ENCODE measurements at places on chromosomes 6 and 20.

- no peak for DNase-seq
Observed at GRCh38 chr6:142297996-142298753, 3.6 kb upstream of the ADGRG6 start.

GRCh38 chr20:9981829-9982228 is 53.0 kb upstream of the ANKEF1 start:
- no peak for DNase-seq

DNA sequence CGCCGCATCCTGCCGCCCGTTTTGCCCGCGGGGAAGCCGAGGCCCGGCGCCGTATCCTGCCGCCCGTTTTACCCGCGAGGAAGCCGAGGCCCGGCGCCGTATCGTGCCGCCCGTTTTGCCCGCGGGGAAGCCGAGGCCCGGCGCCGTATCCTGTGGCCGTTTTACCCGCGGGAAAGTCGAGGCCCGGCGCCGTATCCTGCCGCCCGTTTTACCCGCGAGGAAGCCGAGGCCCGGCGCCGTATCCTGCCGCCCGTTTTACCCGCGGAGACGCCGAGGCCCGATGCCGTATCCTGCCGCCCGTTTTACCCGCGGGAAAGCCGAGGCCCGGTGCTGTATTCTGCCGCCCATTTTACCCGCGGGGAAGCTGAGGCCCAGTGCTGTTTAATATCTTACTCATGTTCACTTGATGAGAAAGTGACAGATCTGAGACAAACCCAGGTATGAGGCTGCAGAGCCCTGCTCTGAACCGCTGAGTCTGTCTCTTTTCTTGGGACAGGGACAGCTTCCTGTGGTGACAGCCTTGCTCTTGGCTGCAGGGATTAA is 129.4 kb downstream of the CDH26 start:
- DNase-seq: no peak

DNA sequence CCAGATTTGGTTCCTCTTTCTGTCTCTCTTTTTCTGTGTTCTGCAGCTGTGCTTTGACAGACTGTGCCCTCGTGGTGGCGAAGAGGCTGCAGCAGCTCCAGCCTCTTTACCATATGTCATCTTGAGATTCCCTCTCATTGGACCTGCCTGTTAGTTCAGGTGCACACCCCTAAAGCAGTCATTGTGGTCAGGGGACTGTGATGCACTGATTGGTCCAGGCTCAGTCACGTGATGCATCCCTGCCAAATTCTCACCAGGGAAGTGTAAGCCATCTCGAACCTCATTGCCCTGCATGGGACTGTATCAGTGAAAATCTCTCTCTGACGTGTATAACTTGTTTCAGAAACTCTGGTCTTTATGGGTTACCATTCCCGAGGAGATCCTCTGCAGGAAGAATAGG is 160.3 kb downstream of the EYA2 start:
- no peak for DNase-seq

DNA sequence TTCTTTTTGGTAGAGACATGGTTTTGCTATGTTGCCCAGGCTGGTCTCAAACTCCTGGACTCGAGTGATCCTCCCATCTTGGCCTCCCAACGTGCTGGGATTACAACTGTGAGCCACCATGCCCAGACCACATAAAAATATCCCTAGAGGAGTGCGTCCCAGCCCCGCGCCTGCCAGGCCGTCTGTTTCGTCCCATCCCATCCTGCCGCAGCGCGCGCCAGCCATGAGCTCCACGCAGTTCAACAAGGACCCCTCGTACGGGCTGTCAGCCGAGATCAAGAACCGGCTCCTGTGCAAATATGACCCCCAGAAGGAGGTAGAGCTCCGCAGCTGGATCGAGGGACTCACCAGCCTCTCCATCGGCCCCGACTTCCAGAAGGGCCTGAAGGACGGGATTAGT is 16.6 kb upstream of the AMD1 start:
- no peak for DNase-seq

DNA sequence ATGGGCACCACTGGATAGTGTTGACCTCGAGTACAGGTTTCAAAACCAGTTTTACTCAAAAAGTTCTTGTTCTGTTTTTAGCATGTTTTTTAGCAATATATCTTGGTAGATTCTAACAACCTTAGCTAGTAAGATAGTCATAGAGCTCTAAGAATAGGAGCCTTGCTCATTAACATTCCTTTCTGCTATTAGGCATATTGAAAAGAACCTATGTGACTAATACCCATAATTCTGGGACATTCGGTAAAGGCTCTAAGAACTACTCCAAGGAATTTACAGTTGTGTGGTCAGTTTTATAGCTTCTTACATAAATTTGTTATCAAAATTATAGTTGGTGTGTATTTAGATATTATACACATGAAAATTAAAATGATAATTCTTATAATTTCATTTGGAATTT is 11.6 kb downstream of the SLC9A8 start:
- DNase-seq: no peak

DNA sequence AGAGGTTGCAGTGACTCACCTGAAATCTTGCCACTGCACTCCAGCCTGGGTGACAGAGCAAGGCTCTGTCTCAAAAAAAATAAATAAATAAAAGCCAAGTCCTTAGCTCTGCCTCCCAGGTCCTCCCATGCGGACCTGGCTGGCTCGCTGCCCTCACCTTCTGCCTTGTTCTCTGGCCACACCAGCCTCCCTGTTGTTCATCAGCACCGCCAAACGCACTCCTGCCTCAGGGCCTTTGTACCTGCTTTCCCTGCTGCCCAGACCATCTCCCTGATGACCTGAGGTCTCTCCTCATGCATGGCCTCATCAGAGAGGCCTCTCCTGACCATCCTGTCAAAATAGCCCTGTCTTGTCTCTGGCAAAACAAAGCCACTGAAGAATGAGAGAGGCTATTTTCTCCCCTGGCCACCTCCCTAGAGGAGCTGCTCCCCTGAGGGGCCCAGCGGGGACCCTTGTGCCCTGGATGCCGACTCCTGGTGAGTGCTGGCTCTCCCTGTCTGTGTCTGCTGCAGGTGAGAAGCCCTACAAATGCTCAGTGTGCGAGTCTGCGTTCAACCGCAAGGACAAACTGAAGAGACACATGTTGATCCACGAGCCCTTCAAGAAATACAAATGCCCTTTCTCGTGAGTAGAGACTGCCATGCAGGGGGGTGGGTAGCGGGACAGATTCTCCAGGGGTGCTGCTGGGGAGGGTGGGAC is 22.6 kb upstream of the CHMP4B start:
- no peak for DNase-seq

DNA sequence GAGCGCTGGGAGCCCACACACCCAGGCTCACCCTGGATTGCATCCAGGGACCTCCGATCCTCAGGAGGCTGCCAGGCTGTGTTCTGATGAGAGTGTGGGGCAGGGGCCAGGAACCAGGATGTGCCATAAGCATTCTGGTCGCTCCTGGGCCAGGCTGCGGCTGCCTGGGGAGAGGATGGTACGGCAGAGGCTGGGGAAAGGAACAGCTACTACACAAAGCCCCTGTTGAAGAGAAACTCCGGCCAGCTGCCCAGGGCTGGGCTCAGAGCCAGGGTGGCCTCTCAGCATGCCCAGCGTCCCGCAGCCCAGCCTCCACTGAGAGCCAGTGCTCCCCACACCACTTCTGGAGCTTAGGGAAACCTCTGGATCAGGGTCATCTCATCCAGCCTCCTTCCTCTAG is 21.7 kb upstream of the OCSTAMP start:
- no peak for DNase-seq

GRCh38 chr6:157798851-157799250 is 24.2 kb upstream of the SNX9 start:
- DNase-seq: no peak

DNA sequence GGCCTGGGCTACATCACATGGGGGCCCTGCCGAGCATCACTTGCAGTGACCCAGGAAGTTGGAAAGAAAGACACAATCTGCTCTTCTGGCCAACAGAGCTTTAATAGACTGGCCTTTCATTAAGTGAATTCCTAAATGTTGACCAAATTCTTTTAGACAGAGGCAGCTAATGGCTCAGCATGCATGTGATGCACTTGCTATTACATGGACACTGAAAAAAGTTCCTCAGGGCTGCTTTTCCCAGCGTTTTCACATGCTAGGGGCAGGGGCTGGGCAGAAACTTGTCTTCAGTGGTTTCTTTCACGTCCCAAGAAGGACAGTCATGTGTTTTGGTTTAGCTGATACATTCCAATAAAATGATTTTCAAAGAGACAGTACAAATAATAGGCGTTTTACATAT is 651.0 kb upstream of the SLC35B3 start:
- DNase-seq: no peak

GRCh38 chr6:146154197-146154596 is 125.3 kb downstream of the GRM1 start:
- DNase-seq: no peak

GRCh38 chr6:113936093-113936934 is 34.6 kb downstream of the HDAC2 start:
- peak; percentile 21 for DNase-seq

- no peak for DNase-seq
Observed at GRCh38 chr6:1087154-1087843, 224.6 kb upstream of the FOXQ1 start.

DNA sequence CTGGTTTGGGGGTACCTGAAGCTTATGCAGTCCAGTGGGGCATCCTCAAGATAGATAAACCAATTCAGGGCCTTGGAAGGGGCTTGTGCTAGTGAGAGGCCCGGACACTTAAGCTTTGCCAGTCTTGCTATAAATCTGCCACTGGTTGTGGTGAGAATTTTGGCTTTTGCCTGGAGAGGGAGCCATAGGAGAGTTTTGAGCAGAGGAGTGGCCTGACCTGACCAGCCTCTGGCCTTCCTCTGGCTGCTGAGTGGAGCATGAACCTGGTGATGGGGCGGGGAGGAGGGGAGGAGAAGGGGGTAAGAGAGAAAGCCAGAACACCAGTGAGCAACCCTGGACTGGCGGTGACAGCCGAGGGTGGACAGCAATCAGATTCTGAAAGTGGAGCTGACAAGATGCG is 7.1 kb downstream of the TMEM74B start:
- no peak for DNase-seq

DNA sequence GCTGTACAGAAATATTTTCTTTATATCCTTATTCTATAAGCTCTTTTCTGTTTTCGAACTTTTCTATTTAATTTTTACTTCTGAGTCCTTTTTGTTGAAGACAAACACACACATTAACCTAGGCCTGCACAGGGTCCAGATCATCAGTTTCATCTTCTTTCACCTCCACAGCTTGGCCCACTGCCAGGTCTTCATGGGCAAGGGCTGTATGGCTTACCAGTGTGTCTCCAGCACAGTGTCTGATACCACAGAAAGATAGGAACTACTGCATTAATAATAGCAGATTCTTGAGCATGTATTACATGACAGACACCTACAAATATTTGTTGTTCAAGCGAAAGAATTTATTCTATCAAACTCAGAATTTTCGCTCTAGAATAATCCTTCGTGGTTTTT is 24.4 kb downstream of the QKI start:
- no peak for DNase-seq

DNA sequence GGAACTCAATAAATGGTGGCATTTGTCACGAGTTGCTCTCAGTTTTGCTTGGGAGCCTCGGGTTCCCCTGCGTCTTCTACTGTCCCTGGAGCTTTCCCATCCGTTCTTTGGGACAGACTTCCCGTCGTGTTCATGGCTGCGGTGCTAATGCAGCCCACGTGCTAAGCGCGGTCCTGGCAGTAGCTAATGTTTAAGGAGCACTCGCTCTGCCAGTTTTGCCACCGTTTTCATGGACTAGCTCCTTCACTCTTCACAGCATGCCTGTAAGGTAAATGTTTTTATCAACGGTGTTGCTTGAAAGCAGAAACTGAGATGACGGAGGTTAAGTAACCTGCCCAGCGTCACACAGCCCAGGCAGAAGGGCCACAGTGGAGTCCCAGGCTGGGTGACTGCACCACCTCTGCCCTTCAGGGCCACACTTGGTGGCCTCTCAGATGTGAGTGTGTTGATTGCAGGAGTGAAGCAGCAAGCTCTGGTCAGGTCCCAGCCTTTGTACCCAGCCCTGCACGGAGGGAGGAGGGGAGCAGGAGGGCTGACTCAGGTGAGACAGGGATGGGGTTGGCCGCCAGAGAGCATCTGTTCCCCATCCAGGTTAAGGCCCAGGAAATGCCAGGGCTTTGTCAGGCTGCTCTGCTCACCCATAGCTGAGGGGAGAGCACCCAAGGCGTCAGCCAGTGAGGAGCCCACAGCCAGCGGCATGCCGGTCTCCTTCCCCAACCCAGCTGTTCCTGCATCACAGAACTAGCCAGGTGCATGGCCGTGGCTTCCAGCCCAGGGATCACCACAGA is 181.8 kb downstream of the ZMYND8 start:
- no peak for DNase-seq

DNA sequence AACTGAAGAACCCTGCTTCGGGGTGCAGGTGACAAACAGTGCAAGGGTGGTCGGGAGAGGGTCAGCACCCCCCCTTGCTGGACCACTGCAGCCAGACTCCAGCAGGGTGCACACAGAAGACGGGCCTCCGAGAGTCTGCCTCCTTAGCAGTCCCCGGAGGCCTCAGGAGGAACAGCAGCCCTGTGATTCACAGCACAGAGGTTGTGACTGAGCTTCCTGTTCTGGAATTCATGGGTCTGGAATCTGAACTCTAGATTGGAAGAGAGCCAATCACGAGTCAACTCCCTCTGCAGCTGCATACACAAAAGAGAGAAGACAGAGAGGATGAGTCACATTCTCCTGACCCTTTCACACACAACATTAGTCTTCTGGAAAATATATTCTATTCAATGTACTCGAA is 249.0 kb upstream of the OPRM1 start:
- no peak for DNase-seq

DNA sequence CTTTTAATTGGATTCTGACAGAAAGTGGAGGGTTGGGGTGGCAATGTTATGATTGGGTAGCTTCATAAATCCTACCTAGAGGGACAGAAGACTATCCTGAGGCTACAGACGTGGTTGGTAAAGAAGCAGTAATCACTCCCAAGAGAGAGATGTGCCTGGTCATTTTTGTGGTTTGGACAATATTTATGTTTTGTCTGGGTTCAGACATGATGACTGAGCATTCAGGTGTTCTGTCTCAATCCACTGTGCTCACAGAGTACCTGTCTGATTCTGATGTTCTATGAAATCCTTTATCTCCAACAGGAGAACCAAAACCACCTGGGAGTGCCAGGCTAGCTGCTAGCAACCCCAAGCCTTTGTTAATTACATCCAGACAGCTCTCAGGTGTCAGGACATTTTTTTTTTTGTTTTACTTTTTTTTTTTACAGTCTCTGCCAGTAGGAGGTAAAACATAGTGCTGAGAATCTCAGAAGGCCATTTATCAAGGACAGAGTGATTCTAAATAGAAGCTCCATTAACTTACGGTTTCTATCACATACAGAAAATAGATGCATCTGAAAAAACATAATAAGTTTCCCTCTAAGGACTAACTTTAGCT is 1.6 kb upstream of the HLA-DQA1 start:
- DNase-seq: no peak

GRCh38 chr20:62924442-62925075 is 1.7 kb downstream of the DIDO1 start:
- DNase-seq: no peak

- no peak for DNase-seq
Observed at GRCh38 chr20:40470445-40471260, 218.4 kb downstream of the MAFB start.

DNA sequence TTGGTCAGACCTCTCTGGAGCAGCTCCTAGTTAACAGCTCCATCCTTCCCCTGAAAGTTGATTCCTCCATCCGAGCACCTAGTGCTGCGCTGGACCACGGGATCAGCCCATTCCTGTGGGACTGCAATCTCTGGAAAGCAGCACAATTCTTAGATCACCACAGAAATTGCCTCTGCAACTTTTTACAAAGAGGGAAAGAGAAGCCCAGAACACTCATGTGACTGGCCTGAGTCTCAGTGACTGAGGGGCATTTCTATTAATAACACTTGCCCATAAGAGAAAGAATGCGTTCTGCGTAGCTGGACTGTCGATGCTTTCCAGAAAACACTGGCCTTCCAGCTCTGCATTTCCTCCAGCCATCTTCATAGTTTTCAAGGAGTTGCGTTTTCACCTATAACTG is 18.3 kb downstream of the MPC1 start:
- DNase-seq: no peak

Measured in KG1 (cell line).